PC-3 (cell line): ENCODE measurements at places on chromosomes 5 and 9. TPM values are rescaled to one million over a fixed set of nuclear protein-coding genes. Genes with fewer than 3 reads are reported as not detected.

- DNase-seq = no peak
- no peaks in the 10 kb centered on the region for H3K27me3 ChIP-seq
- H3K36me3 ChIP-seq = no peaks in the 10 kb centered on the region
Observed at GRCh38 chr9:99852617-99853016, 30.9 kb downstream of the NR4A3 start.

DNA sequence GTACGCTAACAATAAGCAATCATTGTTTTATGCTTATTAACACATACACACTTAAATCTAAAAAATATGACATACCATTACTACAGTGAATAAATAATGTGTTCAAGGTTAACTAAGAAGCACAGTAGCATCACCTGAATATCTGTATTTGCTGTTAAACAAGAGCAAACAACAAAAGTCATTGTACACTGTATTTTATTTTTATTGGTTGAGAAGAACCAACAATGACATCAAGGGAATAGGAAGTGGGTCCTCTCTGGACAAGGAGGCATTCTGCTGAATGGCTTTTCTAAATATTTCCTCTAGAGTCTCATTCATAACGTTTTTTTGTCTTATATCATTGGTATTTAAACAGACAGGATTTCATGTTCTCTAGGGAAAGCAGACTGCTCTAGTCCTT, 460.4 kb downstream of the CDH9 start:
- no peak overlapping the region for H3K4me3 ChIP-seq
- H3K4me1 ChIP-seq = peaks cover 9% of the 10 kb centered on the region
- H3K36me3 ChIP-seq = no peaks in the 10 kb centered on the region
- H3K27me3 ChIP-seq = no peaks in the 10 kb centered on the region
- no peak for DNase-seq

DNA sequence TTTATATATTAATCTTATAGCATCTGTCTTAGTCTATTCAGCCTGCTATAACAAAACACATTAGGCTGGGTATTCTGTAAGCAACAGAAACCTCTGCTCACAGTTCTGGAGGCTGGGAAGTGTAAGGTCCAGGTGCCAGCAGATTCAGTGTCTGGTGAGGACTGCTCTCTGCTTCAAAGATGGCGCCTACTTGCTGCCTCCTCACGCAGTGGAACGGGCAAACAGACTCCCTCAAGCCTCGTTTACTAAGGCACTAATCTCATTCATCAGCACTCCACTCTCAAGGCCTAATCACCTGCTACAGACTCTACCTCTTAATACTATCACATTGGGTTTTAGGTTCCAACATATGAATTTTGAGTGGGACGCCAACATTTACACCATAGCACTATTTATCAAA, 5.2 kb upstream of the TBC1D2 start:
- H3K27ac ChIP-seq = no peak overlapping the region
- no peak for DNase-seq
- H3K4me3 ChIP-seq = no peak overlapping the region

DNA sequence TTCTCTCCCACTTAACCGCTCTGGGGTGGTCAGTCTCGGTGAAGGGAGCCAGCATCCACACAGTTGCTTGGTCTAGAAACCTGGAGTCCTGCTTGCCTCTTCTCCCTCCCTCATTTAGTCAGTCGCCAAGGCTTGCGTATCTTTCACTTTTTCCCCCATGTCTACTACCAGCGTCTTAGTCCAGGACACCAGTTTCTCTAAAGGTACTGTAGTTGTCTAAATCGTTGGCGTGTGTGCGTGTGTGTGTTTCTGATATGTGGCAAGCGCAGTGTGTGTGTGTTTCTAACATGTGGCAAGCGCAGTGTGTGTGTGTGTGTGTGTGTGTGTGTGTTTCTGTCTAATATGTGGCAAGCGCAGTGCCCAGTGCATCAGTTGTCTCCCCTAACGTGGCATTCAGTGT, 641 bp downstream of the ATP6V1G1 start:
- DNase-seq = no peak
- peak overlapping the region; percentile 94 for H3K4me3 ChIP-seq
- H3K27me3 ChIP-seq = no peaks in the 10 kb centered on the region
- H3K36me3 ChIP-seq = peaks cover 10% of the 10 kb centered on the region
- peak overlapping the region; percentile 70 for H3K27ac ChIP-seq

- no peaks in the 10 kb centered on the region for H3K27me3 ChIP-seq
- DNase-seq = peak; percentile 81
- peaks cover 7% of the 10 kb centered on the region; the same call in 1 of the 2 replicates for H3K4me1 ChIP-seq
Observed at GRCh38 chr9:29456940-29457339, 1883.7 kb upstream of the C9orf72 start.

Gene TNFSF15
- total RNA-seq = 1.7 and 2.2 TPM in 2 replicates

Gene ST6GALNAC4
- 26.9 and 27.8 TPM in 2 replicates for total RNA-seq

DNA sequence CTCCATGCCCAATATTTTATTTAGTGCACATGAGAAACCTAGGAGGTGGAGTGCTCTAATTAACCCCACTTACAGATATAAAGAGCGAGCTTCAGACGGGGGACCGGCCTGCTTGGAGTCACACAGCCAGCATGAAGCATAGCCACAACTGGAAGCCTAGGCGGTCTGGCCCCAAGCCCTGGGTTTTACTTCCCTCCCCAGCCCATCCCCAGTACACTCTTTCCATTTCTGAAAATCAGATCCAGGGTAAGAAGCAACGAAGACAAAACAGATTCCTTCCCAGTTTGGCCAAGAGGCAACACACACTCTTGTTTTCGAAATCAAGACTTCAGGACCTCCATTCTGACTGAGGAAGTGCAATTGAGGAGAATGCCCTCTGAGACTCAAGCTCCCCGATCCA, 27.1 kb downstream of the KCNMB1 start:
- peaks cover 27% of the 10 kb centered on the region for H3K27me3 ChIP-seq
- DNase-seq = no peak
- no peak overlapping the region for H3K27ac ChIP-seq
- no peak overlapping the region for H3K4me3 ChIP-seq

GRCh38 chr9:33124751-33125381, 42.3 kb downstream of the B4GALT1 start:
- H3K27ac ChIP-seq = no peak overlapping the region
- no peak for DNase-seq
- peaks cover 8% of the 10 kb centered on the region; the same call in 1 of the 2 replicates for H3K36me3 ChIP-seq
- H3K27me3 ChIP-seq = no peaks in the 10 kb centered on the region

Gene IL33
- 1.6 and 2.7 TPM in 2 replicates for total RNA-seq

- peak; percentile 77 for DNase-seq
- no peaks in the 10 kb centered on the region for H3K27me3 ChIP-seq
- no peak overlapping the region for H3K27ac ChIP-seq
- H3K36me3 ChIP-seq = no peaks in the 10 kb centered on the region
Observed at GRCh38 chr9:124126648-124127646, 115.4 kb downstream of the LHX2 start.

- H3K36me3 ChIP-seq = no peaks in the 10 kb centered on the region
- no peak overlapping the region for H3K4me3 ChIP-seq
- H3K27me3 ChIP-seq = peaks cover 33% of the 10 kb centered on the region
- H3K27ac ChIP-seq = no peak overlapping the region
- DNase-seq = no peak
Observed at GRCh38 chr5:1199649-1200494, 1.5 kb upstream of the SLC6A19 start.

DNA sequence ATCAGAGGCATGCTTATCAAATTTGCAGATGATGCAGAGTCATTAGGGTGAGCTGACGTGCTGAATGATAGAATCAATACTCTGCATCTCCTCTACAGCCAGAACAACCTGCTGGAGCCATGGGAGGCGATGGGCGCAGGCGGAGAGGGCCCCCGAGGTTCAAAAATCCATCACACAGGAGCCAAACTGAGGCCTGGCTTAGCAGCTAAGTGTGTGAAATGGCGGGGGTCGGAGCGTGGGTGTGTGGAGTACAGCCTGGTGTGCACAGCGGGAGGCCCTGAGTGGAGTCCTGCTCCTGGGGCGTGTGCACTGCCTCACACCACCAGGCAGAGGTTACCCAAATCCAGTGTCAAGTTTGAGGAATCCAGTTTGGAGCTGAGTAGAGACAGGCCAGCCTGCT, 73.2 kb downstream of the MVB12B start:
- no peak overlapping the region for H3K4me3 ChIP-seq
- peaks cover 12% of the 10 kb centered on the region for H3K4me1 ChIP-seq
- no peaks in the 10 kb centered on the region for H3K36me3 ChIP-seq
- DNase-seq = no peak

- no peak for DNase-seq
- no peak overlapping the region for H3K4me3 ChIP-seq
- H3K4me1 ChIP-seq = peaks cover 35% of the 10 kb centered on the region
- H3K27ac ChIP-seq = no peak overlapping the region
Observed at GRCh38 chr9:114674798-114675540, 7.0 kb downstream of the TEX48 start.
